Activated CD4-positive, alpha-beta T cell treated with anti-CD3 and anti-CD28 coated beads for 24 hours (primary cell): ENCODE measurements at places on chromosomes 7 and 10.

DNA sequence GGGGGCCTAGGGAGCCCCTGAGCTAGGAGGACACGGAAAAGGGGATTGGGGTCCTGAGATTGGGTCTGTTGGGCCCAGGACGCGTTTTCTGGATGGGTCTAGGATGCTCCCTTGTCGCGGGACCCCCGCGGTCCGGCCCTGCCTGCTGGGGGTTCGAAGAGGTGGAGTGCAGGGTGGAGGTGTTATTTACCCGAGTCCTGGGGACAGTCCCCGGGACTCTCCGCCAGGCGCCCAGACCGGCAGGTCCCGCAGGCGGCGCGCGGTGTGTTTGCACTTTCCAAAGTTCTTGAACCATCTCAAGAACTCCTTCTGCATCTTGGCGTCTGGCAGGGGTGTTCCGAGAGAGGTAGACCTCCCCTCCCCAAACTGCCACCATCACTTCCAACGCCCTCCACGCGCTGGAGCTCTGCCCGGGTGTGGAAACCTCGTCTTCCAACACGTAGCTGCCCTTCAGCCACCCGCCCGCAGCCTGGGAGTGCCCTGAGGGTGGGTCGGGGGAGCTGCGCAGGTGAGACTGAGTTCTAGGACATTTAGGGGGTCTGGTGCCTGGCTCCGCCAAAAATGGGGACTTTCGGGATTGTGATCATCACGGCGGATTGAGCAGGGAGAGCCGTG lies 569 bp downstream of the CAV1 start:
- DNase-seq: peak; percentile 25

DNA sequence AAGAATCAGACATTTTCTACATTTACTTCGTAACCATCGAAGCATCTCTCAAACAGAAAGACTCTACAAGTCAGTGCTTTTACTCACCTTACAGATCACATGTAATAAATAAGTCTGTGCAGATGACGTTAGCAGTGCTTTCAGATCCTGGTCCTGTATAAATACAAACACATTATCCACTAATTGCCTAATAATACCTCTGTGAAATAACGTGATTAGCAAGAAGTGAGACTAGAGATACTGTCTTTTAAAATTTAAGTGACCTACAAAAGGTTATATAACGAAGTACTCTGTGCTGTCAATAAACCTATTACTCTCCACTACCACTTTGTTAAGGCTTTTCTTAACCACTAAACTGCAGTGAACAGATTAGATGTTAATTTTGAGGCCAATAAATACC lies 246.9 kb downstream of the NSUN6 start:
- DNase-seq: no peak

DNA sequence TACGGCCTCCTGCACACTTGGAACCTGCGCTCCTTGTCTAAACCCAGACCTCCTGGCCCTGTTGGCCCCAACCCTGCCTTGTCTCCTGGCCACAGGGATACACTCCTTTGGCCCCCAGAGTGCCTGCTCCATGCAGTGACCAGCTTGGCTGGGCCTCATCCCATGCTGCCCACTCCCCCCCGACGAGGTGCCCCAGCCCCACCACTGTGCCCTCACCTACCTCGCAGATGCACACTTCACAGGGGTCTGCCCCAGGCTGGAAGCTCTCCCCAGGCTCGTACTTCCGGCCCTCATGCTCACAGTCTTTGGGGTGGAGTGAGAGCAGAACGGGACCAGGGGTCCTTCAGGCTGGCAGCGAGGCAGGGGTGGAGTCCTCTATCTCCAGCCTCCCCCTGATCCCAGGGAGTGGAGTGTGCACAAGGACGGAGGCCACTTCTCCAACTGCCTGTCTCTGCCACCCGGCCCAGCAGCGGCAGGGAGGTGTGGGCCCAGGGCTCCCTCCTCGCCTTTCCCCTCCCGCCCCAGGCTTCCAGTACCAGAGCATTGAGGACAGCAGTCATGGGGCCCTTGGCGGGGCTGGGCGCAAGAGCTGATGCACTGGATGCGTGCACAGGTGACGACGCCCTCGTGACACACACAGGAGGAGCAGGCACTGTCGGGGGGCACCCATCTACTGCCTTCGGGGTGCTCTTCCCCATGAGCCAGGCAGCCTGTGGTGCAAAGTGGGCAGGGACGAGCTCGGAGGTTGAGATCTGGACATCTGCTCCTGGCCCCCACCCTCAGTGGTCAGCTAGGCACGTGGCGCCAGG lies 22.1 kb downstream of the ATP6V1F start:
- no peak for DNase-seq

DNA sequence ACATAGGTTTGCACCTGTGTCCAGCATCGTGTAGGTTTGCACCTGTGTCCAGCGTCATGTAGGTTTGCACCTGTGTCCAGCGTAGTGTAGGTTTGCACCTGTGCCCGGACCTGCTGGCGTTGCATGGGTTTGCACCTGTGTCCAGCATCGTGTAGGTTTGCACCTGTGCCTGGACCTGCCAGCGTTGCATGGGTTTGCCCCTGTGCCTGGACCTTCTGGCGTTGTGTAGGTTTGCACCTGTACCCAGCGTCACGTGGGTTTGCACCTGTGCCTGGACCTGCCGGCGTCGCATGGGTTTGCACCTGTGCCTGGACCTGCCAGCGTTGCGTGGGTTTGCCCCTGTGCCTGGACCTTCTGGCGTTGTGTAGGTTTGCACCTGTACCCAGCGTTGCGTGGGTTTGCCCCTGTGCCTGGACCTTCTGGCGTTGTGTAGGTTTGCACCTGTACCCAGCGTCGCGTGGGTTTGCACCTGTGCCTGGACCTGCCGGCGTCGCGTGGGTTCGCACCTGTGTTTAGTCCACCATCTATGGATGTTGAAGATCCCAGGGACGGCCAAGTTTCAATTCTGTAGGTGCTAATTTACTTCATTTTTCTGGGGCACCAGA lies 158.0 kb downstream of the WDR37 start:
- no peak for DNase-seq

DNA sequence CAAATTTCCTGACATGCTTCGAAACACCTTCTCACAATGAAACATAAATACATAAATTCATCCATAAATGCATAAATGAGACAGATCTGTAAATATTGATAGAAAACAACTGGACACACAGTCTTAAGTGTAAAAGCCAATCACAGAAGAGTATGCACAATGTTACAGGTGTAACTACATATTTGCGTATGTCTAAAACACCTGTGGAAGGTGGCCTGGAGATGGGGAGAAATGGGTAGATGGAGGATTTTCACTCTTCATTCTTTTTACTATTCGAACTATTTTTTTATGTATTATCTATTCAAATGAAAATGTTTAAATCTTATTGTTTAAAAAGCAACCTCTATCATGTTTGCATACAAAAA lies 860 bp downstream of the IQUB start:
- DNase-seq: no peak

DNA sequence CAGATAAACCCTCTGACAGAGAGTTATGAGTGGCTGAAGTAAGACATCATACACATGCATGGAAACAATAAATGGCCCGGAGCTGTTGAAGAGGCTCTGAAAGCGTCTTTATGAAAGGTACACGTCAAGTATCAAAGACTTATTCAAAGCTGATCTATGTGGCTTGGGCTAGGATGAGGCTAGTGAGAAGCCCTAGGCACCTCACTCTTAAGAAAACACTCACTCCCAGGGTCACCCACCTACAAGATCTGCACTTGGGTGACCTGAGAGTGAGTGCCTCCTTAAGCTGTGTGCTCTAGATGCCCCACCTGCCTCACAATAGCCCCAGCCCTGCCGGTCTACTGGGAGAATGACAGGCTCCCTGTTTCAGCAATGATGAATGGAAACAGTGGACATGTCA lies 1.1 kb upstream of the GIMAP1 start:
- DNase-seq: no peak

DNA sequence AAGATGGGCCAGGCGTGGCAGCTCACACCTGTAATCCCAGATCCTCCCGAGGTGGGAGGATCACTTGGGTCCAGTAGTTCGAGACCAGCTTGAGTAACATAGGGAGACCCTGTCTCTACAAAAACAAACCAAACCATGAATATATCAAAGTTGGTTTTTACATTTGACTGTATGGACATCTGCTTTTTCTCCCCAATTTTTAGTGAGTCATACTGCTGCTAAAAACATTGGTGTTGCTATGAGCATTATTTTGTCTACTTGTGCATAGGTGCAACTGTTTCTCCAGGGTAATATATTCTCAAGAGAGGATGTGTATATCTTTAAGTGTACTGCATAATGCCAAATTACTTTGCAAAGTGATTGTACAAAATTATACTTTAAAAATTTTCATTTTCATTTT lies 769 bp upstream of the TMEM248 start:
- no peak for DNase-seq

GRCh38 chr7:154871928-154872750 lies 130.8 kb downstream of the PAXIP1 start:
- no peak for DNase-seq

DNA sequence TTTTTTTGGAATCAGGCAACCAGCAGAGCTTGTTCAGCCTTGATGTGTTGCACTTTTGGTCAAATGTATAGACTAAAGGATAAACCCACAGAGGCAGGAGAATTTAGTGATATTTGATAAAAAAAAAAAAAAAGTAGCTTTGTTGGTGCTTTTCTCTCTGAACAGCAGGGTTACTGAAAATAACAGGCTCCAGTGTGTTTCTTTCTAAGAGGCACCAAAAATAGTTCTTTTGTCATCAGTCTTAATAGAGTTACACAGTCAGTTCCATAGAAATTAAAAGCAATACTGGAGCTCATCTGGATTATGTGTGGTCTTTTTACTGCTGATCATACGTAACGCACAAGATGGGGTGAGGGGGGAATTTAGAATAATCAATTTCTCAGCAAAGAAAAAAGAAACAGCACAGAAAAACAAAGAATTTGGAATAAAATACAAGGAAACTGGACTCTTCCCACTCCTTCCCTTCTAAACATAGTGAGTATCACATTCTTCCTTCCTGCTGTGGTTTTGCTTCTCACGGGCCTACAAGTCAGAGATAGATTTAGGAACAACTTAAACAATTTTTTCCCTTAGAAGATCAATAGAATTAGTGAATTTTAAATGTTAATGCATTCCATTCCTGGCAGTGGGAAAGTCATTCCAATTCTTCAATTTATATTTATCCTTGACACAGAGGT lies 178.8 kb upstream of the AKR1E2 start:
- DNase-seq: no peak

- DNase-seq: no peak
These were observed 846.8 kb downstream of the IPMK start for GRCh38 chr10:57420881-57421280.

DNA sequence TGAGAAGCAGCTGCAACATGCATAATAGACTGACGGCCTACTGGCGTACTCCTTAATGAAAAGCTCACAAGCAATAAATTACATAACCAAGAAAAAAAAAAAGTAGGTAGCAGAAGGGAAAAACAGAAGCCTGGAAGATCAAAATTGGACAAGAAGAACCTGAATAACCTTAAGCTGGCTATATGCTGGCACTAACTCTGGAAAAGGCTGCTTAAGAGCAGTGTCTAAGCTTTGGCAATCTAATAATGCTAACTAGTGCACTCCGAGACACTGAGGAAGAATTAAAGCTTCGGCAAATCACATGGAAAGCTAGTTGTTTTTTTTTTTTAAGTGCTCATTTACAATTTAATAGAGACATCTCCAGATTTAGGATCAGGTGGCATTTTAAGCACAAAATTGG lies 441.9 kb downstream of the PARD3 start:
- DNase-seq: no peak

DNA sequence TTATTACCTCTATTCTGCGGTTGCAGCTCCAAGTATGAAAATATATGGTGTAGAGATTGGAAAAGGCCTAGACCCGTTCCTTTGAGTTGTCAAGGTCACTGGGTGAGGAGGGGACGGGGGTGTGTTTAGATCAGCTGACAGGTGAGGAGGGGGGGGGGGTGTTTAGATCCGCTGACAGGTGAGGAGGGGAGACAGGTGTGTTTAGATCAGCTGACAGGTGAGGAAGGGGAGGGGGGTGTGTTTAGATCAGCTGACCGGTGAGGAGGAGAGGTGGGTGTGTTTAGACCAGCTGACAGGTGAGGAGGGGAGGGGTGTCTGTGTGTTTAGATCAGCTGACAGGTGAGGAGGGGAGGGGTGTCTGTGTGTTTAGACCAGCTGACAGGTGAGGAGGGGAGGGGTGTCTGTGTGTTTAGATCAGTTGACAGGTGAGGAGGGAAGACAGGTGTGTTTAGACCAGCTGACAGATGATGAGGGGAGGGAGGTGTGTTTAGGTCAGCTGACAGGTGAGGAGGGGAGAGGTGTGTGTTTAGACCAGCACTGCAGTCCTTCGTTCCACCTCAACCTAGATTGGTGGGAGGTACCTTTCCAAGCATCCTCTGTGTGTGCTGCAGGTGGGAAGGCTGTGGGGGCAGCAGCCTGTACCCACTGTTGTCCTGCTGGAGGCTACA lies 655.0 kb upstream of the ADARB2 start:
- DNase-seq: no peak

GRCh38 chr10:46229144-46229563 lies 57.6 kb upstream of the ANTXRL start:
- no peak for DNase-seq

DNA sequence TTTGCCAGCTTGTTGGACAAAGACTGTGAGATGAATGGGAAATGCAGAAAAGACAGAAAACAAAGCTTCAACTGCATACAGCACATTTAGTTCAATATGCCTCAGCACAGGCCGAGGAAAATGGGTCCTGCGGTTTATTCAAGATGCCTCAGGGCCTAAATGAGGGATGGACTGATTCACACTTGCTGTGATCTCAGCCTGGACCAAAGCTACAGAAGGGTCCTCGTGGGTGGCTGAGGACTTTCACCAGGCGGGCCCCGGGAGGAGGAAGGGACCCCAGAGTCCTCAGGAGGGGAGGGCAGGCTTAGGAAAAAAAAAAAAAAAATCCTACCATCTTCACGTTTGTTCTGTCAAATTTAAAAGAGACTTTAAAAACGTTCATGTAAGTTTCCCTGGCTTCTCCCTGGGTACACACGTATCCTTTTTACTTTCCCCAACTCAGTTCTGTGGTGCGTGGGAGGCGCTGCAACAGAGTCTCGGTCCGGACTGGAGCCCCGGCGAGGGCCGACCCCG lies 624 bp upstream of the ZNF783 start:
- no peak for DNase-seq

- no peak for DNase-seq
These were observed 35.8 kb downstream of the GBF1 start for GRCh38 chr10:102281102-102281487.

GRCh38 chr10:95536017-95536416 lies 25.2 kb downstream of the SORBS1 start:
- no peak for DNase-seq

- DNase-seq: no peak
These were observed 13.7 kb upstream of the USP6NL start for GRCh38 chr10:11625019-11625735.

GRCh38 chr10:87752566-87752965 lies 65.5 kb downstream of the ATAD1 start:
- no peak for DNase-seq

DNA sequence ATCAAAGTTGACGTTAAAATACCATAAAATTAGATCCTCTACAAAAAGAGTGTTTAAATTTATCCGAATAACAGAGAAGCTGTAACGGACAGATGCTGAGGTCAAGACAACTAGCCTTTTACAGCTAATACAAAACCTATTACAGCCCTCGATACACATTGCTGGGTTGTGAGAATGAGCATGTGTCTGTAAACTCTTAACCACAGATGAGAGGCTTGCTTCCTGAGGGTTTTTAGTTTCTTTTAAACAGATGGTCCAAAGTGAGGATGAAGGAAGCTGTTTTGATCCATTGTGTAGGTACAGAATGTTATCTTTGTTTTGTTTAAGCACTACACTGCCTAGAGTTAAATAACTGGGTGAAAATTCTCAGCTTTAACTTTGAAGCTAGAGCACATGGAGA lies 578.2 kb downstream of the PARD3 start:
- DNase-seq: no peak
